GF-D8 (cell line): ENCODE measurements at places on chromosomes 11 and 22.
A peak's percentile ranks its signal among the peaks of the same experiment; 100 is the strongest.

GRCh38 chr22:22800716-22801115, 86.9 kb upstream of the IGLL5 start:
- no peak for DNase-seq

DNA sequence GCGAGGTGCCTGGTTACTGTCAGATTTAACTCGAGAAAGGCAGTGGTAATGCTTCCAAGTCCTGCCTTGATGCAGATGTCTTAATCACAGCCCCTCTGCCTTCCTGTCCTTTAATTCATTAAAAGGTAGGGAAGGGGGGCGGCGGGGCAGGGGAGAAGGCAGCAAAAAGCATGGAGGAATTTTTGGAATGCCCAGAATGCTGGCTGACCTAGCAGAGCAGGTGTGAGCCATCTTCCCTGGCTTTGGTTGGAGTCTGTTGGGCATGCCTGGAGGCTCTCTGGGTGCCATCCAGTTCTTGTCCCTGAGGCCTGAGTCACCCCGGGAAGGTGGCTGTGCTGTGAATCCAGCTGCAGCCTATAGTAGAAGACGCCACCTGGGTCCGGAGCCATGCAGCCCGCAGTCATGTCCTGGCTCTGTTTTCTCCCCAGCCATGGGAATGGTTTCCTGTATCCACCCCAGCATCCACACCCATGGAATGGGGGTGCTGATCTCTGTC, 15.6 kb downstream of the KIAA1671 start:
- no peak for DNase-seq

GRCh38 chr22:42369250-42370041, 62.8 kb downstream of the NFAM1 start:
- peak; percentile 12 for DNase-seq

DNA sequence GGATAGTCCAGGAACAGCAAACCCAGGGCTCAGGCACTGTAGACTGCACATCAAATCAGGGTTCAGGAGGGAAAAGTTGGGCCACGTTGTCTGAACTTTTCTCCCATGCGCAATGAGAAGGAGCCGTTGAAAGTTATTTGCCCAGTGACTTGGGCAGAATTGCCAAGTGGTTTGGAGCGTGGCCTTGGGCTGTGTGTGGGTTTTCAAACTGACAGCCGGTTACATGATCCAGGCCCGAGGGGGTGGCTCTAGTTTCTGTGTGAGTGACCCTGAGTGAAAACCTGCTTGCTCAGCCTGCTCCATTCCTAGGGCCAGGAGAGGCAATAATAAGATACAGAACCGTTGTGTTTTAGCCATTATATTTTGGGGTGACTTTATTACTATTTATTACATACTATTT, 20.3 kb downstream of the MB start:
- DNase-seq, result no peak

- no peak for DNase-seq
Observed at GRCh38 chr11:69369210-69369825, 75.4 kb downstream of the MYEOV start.

GRCh38 chr11:79409330-79409729, 31.5 kb downstream of the TENM4 start:
- no peak for DNase-seq

DNA sequence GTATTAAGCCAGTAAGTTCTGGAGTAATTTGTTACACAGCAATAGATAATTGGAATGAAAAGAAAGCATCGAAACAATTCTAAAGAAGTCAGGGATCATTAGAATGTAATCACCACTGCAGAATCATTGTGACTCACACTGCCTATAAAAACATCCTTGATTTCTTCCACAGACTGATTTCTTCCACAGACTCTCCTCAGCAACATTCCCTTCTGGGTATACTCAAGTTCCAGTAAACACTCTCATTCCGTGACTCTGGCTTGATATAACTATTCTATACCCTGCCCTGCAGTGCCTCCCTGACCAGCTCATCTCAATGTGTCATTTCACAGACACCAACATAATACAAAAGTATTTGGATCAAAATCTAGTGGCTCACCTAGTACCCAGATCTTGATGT, 120.5 kb downstream of the BBOX1 start:
- no peak for DNase-seq

DNA sequence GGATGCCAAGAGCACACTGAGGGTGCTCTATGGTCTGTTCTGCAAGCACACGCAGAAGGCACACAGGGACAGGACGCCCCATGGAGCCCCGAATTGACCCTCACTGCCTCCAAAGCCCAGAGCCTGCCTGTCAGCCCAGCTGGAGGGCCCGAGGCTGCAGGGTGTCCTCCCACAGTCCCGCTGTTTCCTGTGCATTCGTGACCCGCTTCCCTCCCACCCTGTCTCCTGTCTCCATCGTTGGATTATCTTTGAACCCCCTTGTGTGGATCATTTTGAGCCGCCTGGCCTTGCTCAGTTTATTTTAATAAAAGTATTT, 25.6 kb downstream of the PARVG start:
- DNase-seq, result no peak

DNA sequence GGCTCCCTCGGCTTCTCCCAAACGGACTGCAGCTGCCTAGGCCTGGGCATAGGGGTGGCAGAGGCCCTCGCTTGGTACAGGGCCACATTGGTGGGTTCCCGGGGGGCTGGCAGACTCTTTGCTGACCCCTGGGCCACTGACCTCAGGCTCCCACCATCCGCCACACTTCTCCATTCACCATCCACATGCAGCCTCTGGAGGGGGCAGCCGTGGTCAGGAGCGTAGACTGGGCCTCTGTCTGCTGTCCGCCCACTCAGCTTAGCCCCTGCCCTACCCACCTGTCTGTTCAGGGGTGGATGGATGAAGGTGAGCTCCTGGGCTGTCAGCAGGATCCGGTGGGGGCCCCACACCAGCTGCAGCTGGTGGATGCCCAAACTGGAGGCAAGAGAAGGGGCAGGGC, 45.7 kb upstream of the LRRC32 start:
- no peak for DNase-seq

- DNase-seq, result no peak
Observed at GRCh38 chr11:125624756-125625213, at the start of gene CHEK1. Gene CHEK1, plus strand, starts transcription at chr11:125625163. Its CDS starts 1,606 bp downstream, at chr11:125626769.

DNA sequence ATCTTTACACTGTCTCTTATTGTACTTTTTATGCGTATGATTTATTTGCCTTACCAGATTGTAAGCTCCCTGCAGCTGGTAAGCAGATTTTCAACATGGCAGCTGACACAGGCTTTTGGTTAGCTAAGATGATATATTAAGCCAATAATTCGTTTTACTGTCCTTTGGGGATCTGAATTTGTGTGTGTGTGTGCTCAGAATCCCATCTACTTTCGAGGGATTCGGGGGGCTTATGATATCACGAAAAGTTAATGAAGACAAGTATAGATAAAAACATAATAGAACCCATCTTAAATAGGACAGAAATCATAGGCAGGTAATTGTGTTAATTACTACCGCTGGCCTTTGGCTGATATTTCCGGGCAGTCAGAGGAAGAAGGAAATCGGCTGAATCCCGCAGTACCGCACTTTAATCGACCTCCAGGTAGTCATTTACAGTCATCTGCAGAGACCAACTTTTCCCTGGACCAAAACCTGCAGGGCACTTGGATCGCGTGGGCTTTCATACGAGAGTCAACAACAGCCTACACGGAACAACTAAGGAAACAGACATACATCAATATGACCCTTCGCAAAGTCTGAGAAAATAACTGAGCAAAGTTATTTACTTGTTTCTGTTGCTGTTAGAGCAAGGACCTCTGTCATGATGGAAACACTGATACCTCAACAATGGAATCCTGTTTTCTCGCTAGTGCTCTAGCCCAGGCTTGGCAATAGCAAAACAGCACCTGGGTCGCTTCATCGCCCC, 802 bp downstream of the KBTBD3 start:
- no peak for DNase-seq

DNA sequence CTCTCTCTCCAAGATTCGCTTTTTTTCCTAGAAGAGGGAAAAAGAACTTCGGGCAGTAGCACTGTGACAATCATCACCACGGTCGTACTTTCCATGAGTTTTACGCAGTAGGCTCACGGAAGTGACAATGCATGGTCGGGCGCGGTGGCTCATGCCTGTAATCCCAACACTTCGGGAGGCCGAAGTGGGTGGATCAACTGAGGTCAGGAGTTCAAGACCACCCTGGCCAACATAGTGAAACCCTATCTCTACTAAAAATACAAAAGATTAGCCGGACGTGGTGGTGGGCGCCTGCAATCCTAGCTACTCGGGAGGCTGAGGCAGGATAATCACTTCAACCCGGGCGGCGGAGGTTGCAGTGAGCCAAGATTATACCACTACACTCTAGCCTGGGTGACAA, 23.4 kb downstream of the GRAP2 start:
- no peak for DNase-seq

DNA sequence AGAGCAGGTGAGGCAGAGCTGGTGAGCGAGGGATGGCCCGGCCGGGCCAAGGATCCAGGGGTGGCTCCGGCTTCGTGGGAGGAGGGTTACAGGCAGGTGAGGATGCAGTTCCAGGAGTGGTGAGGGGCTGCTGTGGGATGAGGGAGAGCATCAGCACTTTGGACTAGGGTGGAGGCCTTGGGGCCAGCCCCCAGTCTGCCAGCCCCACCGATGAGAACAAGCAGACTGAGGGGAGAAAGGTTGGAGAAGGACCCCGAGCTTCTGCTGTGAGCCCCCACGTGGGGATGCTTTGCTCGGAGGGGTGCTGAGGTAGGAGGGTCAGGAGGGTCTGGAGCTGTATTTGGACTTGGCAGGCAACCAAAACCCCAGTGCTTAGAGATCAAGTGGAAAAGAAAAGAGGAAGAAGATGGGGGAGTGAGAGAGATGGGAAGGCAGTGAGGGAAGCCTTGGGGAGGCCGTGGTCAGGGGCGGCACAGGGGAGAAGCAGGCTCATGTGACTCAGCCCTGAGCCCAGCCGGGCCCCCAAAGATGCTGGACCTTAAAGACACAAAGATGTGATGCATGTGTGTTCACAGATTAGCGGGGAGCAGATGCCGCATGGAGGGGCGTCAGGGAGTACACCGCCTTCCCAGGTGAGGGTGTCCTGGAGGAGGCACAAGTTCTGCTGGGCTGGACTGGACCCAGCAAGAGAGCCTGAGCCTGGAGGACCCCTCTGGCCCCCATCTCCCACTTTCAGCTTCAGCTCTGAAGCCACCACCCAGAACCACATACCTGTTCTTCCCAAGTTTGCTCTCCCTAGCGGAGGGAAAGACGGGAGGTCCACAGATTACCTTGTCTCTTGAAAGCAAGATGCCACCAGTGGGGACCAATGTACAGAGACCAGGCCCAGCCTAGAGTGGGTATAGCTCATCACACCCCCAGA, 91.3 kb downstream of the CDKN1C start:
- DNase-seq, result no peak

DNA sequence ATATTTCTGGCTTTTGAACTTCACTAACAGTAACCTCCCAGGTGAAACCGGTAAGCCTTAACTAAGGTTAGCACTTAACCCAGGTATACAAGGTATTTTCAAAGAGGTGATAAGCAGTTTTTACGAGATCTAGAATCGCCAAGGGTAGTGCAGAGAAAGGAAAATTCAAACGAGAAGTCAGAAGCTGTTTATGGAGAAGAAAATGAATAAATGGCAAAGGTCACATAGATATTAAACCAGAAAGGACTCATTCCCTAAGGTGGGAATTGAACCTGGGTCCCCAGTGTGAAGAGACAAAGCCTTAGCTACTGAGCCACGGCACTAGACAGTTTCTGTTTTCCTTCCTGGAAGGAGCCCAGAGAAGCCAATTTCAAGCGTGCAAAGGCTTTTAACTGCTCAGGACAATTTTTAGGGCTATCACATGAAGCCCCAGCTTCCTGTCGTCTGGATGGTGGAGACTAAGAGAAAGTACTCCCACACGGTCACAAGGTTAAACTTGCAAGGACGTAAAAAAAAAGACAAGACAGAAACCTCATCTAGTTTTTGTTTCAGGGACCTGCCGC, 5.7 kb upstream of the C1QTNF6 start:
- DNase-seq, result peak; percentile 71

DNA sequence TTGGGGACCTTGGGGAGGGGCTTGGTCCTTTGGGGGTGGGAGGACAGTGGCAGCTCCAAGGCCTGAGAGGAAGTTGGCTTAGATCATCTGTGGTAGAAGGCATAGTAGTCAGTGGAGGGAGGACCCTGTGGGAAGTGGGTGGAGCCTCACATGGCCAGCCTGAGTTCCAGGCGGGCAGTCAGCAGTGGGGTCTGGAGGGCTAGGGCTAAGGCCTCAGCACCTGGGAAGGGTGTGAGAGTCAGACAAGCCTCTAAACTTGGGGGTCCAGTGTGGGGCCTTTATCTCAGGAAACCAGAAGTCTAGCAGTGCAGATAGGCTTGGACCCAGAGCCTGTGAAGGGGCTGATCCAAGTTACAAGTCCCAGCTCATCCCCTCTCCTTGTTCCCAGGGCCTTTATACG, 4.0 kb downstream of the NLRX1 start:
- DNase-seq, result peak; percentile 26

- DNase-seq, result no peak
Observed at GRCh38 chr11:73322382-73323306, 14.6 kb downstream of the ARHGEF17 start.

GRCh38 chr11:107252429-107253161, 205.0 kb downstream of the CWF19L2 start:
- DNase-seq, result no peak

DNA sequence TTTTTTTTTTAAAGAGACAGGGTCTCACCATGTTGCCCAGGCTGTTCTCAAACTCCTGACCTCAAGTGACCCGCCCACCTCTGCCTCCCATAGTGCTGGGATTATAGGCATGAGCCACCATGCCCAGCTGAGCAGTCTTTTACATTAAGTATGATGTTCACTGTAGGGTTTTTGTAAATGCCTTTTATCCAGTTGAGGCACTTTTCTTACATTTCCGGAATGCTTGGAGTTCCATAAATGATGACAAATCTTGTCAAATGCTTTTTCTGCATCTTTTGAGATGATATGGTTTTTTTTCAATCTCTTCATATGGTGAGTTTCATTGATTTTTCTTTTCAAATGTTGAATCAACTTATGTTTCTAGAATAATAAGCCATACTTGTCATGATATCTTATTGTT, 29.4 kb upstream of the CTTN start:
- DNase-seq, result no peak

DNA sequence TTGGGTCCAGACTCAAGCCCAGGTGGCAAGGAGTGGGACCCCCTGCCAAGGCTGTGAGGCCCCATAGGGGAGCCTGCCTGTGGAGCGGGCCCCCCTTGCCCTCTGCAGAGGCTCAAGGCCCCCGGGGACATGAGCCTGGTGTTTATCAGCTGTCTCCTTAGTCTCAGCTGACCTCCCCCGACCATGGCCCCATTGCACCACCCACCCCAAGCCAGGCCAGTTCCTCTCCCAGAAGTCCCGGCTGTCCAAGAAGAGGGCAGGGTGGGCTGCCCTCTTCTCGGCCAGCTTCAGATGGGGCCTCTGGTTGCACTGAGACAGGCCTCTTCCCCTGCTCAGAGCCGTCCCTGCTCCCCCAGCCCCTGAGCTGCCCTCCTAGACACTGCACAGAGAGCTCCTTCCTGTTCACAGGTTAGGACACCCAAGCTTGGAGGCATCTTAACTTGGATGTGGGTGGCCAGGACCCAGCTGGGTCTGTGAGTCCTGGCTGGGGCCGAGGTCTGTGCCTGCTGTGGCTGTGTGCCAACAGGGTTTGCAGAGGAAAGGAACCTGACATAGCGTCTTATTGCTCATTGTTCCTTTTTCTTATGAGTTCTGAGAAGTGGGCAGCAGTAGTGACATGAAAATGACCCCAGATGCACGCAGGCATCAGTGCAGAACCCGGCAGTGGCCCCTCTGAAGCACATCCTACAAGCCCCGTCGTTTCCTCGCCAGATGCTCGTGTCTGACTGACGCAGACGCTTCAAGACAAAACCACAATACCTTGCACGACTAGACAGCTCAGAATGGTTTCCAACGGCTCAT, 5.4 kb downstream of the TRABD start:
- DNase-seq, result peak; percentile 97

GRCh38 chr11:98307827-98308491, 712.8 kb upstream of the CNTN5 start:
- DNase-seq, result no peak

- DNase-seq, result no peak
Observed at GRCh38 chr11:20066013-20066782, 94.1 kb downstream of the DBX1 start.
